Tracheal epithelial cell (primary cell): ENCODE measurements at places on chromosomes 7 and 10. TPM values are rescaled to one million over a fixed set of nuclear protein-coding genes. Genes with fewer than 3 reads are reported as not detected.

Gene GSDME
- total RNA-seq: 51.8 and 54.0 TPM in 2 replicates

Gene TAS2R41
- total RNA-seq: not detected in 2 replicates

Gene ACTL6B
- not detected in 2 replicates for total RNA-seq

Gene GPR15LG
- 3.4 TPM in 2 replicates for total RNA-seq

Gene ELAPOR2
- 1.1 and 5.1 TPM in 2 replicates for total RNA-seq

Gene ACBD7
- total RNA-seq: 0.21 and 0.48 TPM in 2 replicates

Gene GLI3
- 2.2 and 2.3 TPM in 2 replicates for total RNA-seq

Gene TBX20
- total RNA-seq: 0.24 TPM in 1 of 2 replicates, not detected in the other

Gene RTKN2
- 0.43 and 1.9 TPM in 2 replicates for total RNA-seq

Gene AGR3
- not detected in 2 replicates for total RNA-seq

Gene WDR86
- 0.24 and 1.3 TPM in 2 replicates for total RNA-seq

Gene TMEM130
- total RNA-seq: not detected in 2 replicates

Gene LIPF
- not detected in 2 replicates for total RNA-seq

Gene SH3PXD2A
- total RNA-seq: 13.0 and 16.6 TPM in 2 replicates

Gene KCNH2
- 0.21 and 0.24 TPM in 2 replicates for total RNA-seq

Gene PDE6C
- not detected in 2 replicates for total RNA-seq

Gene MALSU1
- total RNA-seq: 59.8 and 62.7 TPM in 2 replicates

Gene THSD7A
- total RNA-seq: 0.21 and 0.48 TPM in 2 replicates

Gene TRIL
- not detected in 2 replicates for total RNA-seq

Gene ASB4
- not detected in 2 replicates for total RNA-seq

Gene EPC1
- total RNA-seq: 9.8 and 12.8 TPM in 2 replicates

Gene ADAM12
- 5.1 TPM in 1 of 2 replicates, not detected in the other for total RNA-seq
